ENCODE measurements at places on chromosomes 6 and 20.

- DNase-seq, result no peak
Measured at GRCh38 chr6:25768566-25768965, 14.0 kb downstream of the SLC17A4 start.

- no peak for DNase-seq
Measured at GRCh38 chr6:18183766-18184165, 28.5 kb downstream of the KDM1B start.

DNA sequence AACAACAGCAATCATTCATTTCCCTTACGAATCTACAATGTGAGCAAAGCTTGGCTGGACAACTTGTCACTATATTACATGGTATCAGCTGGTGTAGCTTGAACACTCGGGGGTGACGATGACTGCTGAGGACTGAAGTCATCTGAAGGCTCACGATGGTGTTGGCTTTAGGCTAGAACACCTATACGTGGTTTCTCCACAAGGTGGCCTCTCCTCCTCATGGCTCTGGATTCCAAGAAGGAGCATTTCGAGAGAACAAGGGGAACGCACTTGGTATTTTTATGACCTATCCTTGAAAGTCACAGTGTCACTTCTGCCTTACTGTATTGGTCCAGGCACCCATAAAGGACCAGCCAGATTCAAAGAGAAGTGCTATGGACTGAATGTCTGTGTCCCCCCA, 37.5 kb upstream of the ADGRF1 start:
- DNase-seq, result no peak

DNA sequence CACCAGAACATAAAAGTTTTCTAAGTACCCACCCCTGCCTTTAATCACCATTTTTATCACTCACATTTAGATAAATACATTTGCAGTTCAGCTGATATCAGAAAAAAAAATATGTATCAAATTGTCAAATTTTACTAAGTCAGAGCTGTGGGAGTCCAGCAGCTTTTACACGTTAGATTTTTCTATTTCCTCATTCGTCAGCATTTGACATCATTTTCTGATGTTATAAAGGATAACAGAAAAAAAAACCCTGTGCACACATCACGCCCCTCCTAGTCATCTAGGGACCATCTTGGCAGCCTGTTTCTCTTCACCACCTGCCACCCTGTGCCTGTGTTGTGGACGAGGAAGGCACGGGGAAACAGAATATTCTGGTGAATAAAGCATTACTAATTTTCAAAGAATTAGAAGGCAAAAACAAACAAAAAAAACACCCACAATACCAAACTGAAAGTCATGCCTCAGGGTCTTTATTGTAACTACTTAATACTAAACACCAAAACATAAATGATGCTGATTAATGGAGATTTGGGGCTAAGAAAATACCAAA, 12.4 kb downstream of the B4GALT5 start:
- DNase-seq, result no peak

DNA sequence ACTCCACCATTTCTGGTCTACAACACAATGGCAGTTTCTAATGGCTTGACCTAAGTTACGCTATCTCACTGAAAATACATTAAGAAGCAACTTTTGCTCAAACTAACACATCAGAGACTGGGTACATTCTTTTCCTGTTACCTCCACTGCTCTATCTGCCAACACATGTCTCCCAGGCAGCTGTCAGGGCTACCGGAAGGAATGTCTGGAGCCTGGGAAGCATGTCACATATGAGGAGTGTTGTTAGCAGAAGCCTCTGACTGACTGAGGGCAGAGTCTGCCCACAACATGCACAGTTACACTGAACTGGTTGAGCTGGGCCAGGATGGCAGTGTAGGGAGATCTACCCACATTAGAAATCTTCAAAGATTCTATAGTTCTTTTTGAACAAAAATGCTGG, 264.5 kb downstream of the KIF16B start:
- no peak for DNase-seq

GRCh38 chr6:42509256-42509655, 54.6 kb upstream of the UBR2 start:
- no peak for DNase-seq

DNA sequence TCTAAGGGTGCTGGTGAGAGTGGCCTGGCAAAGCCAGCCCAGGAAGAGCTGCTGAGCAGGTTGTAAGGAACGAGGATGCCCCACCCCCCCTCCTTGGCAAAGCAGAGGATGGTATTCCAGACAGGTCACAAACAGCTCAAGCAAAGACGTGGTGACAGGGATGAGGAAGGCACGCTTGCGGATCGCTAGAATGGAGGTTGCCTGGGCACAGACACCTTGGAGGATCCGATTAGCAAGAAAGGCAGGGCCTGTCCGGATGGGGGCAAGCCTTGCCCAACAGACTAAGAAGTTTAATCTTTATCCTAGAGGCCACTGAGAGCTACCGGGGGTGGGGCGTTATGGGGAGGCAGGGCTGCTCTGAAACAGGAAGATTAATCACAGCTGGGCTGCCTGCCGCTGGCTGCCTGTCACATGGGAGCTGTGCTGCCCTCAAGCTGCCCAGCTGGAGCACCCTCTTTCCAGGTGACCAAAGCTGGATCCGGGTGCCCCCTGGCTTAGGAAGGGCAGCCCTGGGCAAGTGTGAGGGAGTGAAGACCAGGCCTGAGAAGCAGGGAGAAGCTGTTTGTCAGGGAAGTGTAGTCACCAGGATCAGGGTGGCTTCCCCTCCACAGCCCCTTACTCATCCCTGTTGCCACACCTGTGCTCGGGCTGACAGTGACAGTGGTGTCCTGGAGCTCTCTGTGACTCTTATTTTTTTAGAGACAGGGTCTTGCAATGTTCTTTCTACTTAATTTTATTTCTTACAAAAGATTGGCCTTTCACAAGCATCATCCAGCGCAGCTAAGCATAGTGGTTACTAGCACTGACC, 9.1 kb upstream of the MAPK13 start:
- DNase-seq, result peak; percentile 73

DNA sequence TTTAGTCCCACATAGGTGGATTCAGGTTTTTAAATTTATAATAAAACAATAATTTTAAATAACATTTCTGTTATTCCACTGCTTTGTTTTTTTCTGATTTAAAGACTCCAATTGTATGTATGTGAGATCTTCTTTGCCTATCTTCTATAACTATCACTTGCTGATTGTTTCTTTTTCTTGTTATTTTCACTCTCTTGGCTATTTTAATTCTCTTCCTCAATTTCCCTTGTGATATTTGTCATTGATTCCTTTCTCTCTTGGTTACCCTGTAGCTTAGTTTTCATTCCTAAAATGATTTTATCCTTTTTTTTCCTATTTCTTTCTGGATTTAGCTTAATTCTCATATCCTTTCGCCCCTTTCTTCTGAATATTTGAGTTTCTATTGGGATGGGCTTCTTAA, 227.3 kb upstream of the TENT5A start:
- no peak for DNase-seq

GRCh38 chr6:122289762-122290539, 109.5 kb upstream of the HSF2 start:
- DNase-seq, result no peak

DNA sequence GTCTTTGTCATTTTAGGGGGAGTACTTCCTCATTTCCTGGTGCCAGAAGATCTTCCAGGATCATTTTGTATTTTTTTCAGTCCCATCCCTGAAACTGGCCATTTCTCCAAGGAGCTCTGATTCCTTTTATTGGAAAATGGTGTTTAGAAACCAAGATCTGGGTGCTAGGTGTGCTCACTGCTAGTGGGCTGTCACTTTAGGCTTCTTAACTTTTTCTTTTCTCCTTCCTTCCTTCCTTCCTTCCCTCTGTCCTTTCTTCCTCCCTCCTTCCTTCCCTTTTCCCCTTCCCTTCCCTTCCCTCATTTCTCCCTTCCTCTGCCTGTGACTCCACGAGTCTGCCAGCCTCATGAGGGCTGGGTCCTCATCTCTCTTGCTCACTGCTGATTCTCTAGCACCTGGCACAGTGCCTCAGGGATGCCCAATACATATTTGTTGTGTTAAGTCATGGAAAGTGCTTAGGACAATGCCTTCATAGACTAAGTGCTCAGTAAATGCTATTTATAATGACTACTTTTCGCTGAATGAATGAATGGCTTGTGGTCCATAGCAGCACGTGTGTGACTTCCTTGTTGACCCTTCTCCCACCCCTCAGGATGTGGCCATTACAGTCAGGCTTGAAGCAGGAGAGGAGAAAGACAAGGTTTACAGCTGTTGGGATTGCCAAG, 36.9 kb downstream of the APCDD1L start:
- no peak for DNase-seq

GRCh38 chr6:20542927-20543602, 8.8 kb downstream of the CDKAL1 start:
- DNase-seq, result no peak

- no peak for DNase-seq
Measured at GRCh38 chr6:137962725-137963124, 95.7 kb downstream of the TNFAIP3 start.

- no peak for DNase-seq
Measured at GRCh38 chr20:60894091-60894490, 358.0 kb upstream of the CDH4 start.

- no peak for DNase-seq
Measured at GRCh38 chr20:33796263-33796906, 14.8 kb upstream of the CHMP4B start.

DNA sequence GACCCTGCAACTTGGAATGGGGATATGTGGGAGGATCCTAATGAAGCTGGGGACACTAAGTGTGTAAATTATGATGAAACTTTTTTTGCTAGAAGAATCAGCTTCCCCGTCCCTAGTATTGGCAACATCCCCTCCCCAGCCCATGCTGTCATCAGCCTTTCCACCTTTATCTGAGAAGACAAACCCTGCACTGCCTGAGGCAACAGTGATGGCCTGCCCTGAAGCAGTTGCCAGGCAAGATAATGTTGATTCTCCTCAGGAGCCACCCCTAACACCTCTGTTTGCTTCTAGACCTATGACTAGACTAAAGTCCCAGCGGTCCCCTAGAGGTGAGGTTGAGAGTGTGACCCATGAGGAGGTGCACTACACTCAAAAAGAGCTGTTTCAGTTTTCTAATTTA, 27.1 kb downstream of the MICA start:
- no peak for DNase-seq

DNA sequence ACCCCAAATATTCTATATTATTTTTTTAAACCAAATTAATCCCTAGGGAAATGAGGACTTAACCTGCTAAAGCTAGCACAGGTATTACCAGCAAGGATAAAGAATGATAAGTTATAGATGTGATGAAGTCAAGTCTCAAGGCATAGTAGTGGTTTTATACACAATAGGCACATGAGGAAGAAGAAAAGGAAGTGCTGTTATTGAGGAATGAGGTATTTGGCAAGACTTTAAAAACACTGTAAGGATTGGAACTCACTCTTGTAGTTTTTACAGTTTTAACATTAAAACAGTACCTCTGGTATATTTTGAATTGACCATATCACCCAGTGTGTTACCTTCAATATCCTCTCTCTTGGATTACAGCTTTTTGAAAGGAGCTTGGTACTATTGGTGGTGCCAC, 54.6 kb downstream of the PHF3 start:
- DNase-seq, result no peak

GRCh38 chr6:45478240-45478639, 100.5 kb upstream of the SUPT3H start:
- DNase-seq, result no peak

- DNase-seq, result no peak
Measured at GRCh38 chr6:75532521-75532920, 38.9 kb upstream of the FILIP1 start.

GRCh38 chr20:23258747-23259121, 91.9 kb upstream of the NXT1 start:
- DNase-seq, result no peak

GRCh38 chr20:3043322-3043721, at the start of gene GNRH2:
GNRH2 (plus strand) TSS chr20:3043622; CDS start chr20:3044415, 793 bp downstream.
- no peak for DNase-seq

DNA sequence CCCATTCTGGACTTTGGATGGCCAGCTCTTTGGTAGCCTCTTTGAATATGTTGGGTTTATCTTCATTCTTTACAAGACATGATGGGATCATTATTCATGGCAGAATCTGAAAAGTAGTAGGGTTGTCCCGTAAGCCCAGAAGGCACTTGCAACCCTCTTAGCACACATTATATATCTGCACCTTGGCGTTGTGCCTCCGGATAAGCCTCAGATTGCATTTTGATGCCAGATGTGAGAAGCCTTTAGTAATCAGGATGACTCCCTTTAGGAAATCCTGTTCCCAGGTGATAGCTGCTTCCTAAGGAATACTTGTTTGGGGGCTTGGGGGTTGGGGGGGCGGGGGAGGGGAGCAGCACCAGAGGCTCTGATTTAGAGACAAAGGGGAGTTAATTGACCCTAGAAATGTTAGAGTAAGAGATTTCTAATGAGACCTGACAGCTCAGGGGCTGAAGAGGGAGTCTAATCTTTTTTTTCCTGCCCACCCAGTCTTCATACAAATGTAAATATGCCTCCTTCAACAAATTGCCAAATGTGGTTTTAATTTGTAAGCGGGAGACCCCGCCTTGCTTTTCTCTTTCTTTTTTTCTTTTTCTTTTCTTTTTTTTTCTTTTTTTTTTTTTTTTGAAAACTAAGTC, 55.1 kb downstream of the JAG1 start:
- no peak for DNase-seq

- DNase-seq, result no peak
Measured at GRCh38 chr6:71246596-71246995, 42.0 kb upstream of the OGFRL1 start.

DNA sequence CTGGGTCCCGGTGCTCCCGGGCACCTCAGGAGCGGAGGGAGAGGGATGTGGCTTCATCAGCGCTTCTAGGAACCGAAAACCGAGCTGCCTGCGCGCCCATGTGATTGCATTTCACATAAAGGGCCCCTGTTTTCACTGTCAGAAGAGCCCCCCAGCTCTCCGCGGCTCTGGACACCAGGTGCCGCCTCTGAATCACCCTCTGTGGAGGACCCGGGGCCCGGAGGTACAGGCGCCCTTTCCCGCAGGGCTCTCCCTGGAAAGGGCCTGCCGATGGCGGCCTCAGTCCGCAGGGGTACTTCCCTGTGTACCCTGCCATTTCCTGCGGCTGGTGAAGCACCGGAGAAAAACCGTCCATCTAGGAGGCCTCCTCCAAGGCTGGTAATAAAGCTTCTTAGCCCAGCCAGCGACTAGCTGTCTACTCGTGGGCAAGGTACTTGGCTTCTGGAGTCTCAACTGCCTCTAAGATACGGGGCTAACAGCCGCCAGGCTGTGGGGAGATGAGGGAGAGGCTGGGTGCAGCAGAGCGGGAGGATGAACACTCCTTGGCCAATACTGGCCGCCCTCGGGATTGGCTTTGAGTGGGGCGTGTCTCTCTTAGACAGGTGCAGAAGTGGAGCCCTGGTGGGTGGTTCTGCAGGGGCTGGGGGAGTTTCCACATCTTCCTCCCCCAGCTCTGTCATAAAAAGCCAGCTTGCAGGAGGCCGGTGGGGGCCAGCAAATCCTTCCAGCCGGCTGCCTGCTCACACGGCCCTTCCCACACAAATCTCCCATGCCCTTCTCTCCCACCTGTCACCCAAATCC, 1.6 kb downstream of the PPP1R16B start:
- DNase-seq, result peak; percentile 35

- DNase-seq, result no peak
Measured at GRCh38 chr20:43191946-43192863, 2.5 kb upstream of the PTPRT start.
